NCI-H187 (cell line): ENCODE measurements at places on chromosomes 7 and 10.
A peak's percentile ranks its signal among the peaks of the same experiment; 100 is the strongest.

DNA sequence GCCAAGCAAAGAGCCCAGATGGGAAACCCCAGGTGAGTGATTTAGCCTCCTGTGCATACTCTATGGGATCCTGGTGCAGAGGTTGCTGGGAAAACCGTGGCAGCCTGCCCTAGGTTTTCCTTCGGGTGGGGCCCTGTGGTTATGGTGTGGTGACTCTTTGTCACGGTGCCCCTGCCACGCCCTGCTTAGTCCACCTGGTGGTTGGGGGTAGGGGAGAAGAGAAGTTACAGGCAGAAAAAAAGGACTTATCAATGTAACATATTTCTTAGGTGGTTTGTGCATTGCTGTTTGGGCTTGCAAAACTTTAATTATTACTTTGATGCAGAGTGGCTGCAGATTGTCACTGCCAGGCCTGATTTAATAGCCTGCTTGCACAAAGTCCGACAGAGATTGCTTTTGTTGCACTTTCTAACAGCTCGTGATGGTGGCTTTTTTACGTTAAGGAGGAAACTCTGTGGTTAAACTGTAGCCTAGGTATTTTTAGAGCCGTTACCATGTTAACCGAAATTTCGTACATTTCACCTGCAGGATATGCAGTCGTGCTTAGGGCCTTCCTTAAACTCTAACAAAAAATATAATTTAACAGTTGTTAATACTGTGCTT lies 197.4 kb downstream of the RNLS start:
- peak; percentile 42 for DNase-seq

- no peak for DNase-seq
Measured at GRCh38 chr7:927031-927671, 27.3 kb downstream of the ADAP1 start.

DNA sequence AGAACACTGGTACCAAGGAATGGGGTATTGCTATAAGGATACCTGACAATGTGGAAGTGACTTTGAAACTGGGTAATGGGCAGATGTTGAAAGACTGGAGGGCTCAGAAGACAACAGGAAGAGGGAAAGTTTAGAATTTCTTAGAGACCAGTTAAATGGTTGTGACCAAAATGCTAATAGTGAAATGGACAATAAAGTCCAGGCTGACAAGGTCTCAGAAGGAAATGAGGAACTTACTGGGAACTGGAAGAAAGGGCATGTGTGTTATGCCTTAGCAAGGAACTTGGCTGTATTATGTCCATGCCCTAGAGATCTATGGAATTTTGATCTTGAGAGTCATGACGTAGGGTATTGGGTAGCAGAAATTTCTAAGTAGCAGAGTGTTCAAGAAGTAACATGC lies 38.0 kb downstream of the FAM149B1 start:
- no peak for DNase-seq

DNA sequence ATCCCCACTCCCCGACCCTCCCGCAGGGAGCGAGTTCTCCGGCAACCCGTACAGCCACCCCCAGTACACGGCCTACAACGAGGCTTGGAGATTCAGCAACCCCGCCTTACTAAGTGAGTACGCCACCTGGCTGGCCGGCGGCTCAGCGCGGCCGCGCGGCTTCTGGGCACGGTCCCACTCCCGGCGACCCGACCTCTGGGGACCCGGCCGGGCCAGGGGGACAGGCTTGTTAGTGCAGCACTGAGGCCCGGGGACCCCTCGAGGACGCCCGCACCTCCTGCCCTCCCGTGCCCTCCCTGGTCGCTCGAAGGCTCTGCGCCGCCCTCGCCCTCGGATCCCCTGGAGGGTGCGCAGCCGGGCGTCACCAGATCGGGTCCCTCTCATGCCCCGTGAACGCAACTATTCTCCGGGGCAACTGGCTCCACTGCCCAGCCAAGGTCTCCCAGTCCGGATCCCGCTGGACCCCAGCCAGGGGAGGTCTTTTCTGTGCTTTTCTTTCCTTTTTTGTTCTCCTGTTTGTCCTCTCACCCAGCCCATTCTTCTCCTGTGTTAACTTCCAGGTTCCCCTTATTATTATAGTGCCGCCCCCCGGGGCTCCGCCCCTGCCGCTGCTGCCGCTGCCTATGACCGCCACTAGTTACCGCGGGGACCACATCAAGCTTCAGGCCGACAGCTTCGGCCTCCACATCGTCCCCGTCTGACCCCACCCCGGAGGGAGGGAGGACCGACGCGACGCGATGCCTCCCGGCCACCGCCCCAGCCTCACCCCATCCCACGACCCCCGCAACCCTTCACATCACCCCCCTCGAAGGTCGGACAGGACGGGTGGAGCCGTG lies 81.8 kb downstream of the PAX2 start:
- no peak for DNase-seq

- no peak for DNase-seq
Measured at GRCh38 chr7:818031-818699, 14.1 kb upstream of the SUN1 start.

GRCh38 chr7:134686786-134687185 lies 40.1 kb downstream of the BPGM start:
- DNase-seq: no peak

DNA sequence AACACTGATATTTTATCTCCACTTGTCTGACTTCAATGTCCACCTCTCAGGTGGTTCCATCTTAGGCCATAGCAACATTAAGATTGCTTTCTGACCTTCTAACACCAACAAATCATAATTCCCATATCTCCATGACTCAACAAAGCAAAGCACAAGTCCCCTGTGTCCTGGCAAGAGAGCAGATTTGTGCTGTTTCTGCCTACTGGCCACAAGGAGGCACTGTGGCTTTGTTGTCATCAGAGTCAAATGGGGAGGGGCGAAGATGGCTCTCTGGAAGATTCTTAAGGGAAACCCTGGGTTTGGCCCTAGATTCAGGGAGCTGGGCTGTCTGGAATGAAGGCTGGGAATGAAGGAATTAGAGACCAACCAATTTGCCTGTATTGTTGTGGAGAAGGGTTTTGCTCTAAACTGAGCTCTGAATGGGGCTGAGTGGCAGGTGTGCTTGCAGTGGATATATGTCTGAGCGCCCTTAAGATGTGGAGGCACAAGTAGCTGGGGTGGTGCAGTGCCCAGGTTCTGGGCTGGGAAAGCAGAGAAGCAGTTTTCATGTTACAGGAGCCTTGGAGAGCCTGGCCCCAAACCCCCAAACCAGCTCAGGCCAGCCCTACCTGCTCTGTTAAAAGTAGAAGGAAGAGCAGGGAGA lies 154.8 kb upstream of the PRSS58 start:
- no peak for DNase-seq

- DNase-seq: no peak
Measured at GRCh38 chr7:39161903-39162302, 184.2 kb downstream of the POU6F2 start.

GRCh38 chr7:32915041-32915536 lies 23.5 kb upstream of the KBTBD2 start:
- DNase-seq: no peak

DNA sequence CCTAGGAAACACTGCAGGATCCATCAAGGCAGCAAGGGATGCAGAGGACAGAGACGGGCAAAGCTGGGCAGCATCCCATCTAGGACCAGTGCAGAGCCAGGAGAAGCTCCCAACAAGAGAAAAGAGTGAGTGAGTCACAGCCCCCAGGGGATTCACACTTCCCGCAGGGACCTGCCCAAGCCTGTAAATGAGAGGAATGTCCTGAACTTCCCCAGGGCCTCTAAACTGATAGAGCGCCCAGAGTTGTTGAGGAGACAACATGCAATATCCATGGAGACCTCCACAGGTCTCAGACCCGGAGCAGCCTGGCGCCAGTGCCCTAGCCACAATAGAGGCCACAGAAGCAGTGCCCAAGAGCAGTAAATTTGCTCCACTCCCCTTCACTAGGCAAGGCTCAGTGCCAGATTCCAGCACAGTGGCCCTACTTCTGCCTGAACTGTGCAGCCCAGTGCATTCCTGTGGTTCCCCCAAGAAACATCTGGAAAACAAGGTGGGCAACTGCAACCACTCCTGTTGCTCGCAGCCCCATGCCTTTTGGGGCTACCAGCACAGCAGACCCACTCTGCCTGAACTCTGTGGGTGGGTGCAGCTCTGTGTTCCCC lies 567.5 kb downstream of the POM121L12 start:
- no peak for DNase-seq

GRCh38 chr10:102400598-102401341 lies 5.3 kb downstream of the NFKB2 start:
- no peak for DNase-seq

DNA sequence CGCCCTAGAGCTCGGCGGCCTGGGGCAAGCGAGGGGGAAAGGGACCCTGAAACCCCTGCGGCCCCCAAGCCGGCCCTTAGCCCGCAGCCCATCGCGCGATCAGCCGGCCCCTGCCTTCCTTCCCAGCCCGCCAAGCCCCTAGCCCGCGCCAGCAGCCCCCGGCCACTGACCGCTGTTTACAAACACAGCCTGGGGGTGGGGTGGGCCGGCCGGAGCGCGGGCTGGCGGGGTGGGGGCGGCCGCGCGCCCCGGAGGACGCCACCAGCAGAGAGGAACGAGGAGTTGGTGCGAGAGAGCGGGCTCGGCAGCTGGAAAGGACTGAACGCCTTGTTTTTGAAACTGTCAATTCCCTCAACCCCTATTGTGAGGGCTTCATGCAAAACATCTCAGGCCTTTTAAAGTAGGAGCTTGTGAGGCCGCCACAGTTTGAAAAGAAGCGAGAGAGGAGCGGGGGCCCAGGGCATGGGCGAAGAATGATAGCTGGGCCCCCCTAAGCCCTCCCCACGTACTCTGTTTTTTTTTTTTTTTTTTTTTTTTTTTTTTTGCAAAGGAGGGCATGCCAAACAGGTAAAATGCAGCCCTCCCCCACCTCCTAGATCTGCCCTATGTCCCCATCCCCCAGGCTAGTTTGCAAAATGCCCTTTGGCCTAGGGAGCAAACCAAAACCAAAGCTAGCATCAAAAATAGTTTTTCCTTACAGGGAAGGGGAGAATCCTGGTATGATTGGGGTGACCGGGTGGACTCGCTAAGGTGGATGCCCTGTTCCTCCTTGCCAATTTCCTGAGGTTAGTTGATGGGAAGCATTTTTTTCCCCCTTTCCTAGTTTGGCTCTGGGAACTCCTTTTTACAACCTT lies 15.0 kb downstream of the SKIDA1 start:
- no peak for DNase-seq

DNA sequence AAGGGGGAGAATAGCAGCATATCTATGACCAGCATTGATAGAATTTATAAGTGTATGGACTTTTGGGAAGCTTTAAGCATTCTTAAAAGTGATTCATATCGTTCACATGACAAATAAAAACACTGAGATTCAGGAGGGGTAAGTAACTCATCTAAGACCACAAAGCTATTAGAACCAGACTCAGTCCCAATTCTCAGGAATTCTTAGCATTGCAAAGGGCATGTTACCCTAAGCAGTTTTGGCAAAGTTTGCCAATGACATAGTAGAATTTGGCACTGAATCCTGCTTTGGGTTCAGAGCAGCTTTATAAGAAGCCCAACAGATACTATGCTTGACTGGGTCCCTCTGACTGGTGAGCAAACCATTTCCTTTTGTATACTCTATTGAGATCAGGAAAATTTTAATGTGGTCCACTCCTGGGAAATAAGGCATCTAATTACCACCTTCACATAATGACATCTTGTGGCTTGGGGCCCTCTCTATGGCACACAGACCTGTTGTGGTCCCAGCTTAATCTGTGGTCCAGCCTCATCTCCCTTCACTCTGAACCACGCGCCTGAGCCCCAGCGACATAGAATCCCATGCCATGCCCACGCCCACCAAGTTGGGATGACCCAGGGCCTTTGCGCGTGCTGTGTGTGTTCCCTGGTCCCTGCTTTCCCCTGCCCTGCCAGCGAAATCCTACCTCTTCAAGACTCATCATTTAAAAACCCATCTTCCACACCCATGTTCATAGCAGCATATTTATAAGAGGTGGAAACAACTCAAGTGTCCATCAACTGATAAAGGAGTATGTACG lies 37.5 kb upstream of the DOCK1 start:
- DNase-seq: no peak

DNA sequence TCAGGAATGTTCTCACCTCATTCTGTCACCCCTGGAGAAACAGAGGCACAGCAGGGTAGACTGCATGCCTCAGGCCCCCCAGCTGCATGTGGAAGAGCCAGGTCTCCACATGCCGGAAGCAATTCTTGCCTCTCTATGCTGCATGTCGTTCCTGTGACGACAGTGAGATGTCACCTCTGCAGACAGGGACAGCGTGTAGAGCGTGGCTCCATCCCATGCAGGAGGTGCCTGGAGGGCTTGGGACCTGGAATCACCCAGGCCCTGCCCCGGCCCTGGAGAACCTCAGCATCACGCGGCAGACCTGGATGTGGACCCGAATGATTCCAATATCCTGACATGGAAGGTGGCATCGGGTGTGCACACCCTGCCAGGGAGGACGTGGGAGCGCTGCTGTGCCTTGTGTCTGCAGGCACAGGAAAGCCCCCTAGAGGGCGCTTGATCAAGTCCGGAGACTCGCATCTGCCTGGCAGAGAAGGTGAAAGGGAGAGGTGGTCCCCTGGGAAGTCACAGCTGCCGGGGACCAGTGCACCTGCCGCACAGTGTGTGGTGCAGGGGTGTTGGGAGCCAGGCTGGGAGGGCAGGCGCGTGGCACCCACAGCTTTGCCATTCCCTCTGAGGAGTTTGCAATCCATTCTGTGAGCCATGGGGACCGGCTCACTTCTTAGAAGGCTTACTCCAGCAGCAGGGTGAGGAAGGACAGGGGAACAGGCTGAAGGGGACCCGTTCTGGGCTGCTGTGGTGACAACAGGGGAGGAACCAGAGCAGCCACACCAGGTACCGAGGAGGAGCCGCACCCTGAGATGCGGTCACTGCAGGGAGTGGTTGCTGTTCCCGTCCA lies 45.3 kb upstream of the EN2 start:
- peak; percentile 56 for DNase-seq

- DNase-seq: no peak
Measured at GRCh38 chr10:53702489-53702888, 929.9 kb upstream of the MBL2 start.

DNA sequence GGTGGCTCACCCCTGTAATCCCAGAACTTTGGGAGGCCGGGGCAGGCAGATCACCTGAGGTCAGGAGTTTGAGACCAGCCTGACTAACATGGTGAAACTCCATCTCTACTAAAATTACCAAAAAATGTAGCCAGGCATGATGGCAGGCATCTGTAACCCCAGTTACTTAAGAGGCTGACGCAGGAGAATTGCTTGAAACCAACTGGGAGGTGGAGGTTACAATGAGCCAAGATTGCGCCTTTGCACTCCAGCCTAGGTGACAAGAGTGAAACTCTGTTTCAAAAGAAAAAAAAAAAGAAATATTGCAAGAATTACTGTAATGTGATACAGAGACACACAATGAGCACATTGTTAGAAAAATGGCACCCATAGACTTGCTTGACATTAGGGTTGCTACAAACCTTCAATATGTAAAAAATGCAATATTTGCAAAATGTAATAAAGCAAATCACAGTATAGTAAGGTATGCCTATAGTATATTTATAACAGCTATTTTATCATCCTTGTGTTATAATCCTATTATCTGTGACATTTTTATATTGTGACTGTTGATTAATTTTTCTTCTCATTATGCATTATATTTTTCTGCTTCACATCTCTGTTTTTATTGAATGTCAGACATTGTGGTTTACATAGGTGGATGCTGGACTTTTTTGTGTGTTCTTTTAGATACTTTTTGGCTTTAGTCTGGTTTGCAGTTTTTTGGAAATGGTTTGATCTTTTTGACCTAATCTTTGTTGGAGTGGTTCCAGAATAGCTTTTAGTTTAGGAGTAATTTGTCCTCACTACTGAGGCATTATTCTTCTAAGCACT lies 55.4 kb upstream of the HELLS start:
- no peak for DNase-seq

- DNase-seq: no peak
Measured at GRCh38 chr10:86363184-86363832, 3.3 kb downstream of the GRID1 start.
